ENCODE measurements at places on chromosomes 7 and 10. TPM values are rescaled to one million over a fixed set of nuclear protein-coding genes. Genes with fewer than 3 reads are reported as not detected.
A peak's percentile ranks its signal among the peaks of the same experiment; 100 is the strongest.

- H3K4me1 ChIP-seq: no peaks in the 10 kb centered on the region
- no peaks in the 10 kb centered on the region for H3K36me3 ChIP-seq
- H3K27ac ChIP-seq: no peak overlapping the region
Measured at GRCh38 chr10:11184093-11184492, 166.4 kb downstream of the CELF2 start.

GRCh38 chr10:11249808-11250195, 232.1 kb downstream of the CELF2 start:
- H3K4me1 ChIP-seq: no peaks in the 10 kb centered on the region
- H3K27me3 ChIP-seq: no peaks in the 10 kb centered on the region
- no peak overlapping the region for H3K27ac ChIP-seq
- H3K4me3 ChIP-seq: no peak overlapping the region
- no peaks in the 10 kb centered on the region for H3K36me3 ChIP-seq

- H3K4me3 ChIP-seq: no peak overlapping the region
- H3K4me1 ChIP-seq: peaks cover 13% of the 10 kb centered on the region
- H3K27me3 ChIP-seq: no peaks in the 10 kb centered on the region
- no peaks in the 10 kb centered on the region for H3K36me3 ChIP-seq
- no peak overlapping the region for H3K27ac ChIP-seq
Measured at GRCh38 chr7:101677797-101678479, 48.8 kb upstream of the MYL10 start.

GRCh38 chr10:60767424-60767823, 10.9 kb upstream of the CDK1 start:
- H3K27ac ChIP-seq: no peak overlapping the region
- no peaks in the 10 kb centered on the region for H3K27me3 ChIP-seq
- no peaks in the 10 kb centered on the region for H3K4me1 ChIP-seq
- DNase-seq: no peak
- H3K36me3 ChIP-seq: no peaks in the 10 kb centered on the region

Gene CDH23
- 0.17 TPM for total RNA-seq

- H3K27ac ChIP-seq: no peak overlapping the region
- H3K27me3 ChIP-seq: no peaks in the 10 kb centered on the region
- H3K4me1 ChIP-seq: peaks cover 24% of the 10 kb centered on the region
- no peaks in the 10 kb centered on the region for H3K36me3 ChIP-seq
- no peak for DNase-seq
Measured at GRCh38 chr7:43538404-43538771, 44.5 kb upstream of the STK17A start.

DNA sequence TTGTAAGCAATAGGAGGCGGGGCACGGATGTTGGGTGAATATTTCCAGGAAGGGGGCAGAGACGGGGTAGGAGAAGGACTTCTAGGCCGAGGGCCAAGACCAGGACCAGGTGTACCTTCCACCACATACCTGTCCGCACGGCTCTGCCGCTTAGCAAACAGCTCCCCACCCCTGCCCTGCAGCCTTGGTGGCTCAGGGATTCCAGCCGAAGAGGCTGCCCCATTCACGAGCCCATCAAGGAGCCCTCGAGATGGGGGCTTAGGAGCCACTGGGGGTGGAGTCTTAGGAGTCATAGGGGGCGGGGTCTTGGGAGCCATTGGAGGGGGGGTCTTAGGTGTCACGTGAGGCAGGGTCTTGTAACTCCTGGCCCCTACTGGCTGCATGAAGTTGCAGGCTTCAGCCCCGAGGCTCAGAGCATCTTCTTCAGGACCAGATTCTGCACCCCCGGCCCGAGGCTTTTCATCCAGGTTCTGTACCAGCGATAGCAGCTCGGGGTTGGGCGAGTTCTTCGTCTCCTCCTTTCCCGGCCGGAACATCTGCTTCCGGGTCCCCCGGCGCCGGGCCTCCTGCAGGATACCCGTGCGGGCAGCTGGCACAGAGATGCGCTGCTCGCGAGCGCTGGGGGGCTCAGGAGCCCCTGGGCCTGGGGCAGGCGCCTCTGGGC, 6.1 kb upstream of the MYOZ1 start:
- peak; percentile 56 for DNase-seq
- H3K36me3 ChIP-seq: no peaks in the 10 kb centered on the region
- H3K27ac ChIP-seq: no peak overlapping the region
